ENCODE measurements at places on chromosomes 6 and 20.
A peak's percentile ranks its signal among the peaks of the same experiment; 100 is the strongest.

DNA sequence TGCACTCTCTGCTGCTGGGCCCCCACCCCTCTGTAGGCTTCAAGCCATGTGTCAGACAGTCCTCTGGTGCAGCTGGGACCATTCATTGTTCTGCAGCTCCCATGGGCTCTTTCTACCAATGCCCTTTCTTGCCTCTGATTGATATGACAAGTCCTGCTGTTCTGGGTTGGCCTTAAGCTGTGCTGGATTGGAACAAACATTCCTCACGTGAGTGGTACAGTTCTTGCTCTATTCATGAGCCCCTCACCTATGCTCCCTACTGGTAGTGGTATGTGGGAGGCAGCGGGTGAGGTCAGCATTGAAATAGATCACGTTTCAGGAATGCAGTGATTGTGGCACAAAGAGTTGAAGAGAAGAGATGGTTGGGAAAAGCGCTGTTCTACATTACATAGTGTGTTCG lies 48.8 kb upstream of the RALY start:
- no peak for DNase-seq

- no peak for DNase-seq
These were observed 75.3 kb downstream of the SRC start for GRCh38 chr20:37421060-37421905.

- DNase-seq = no peak
These were observed 44.4 kb downstream of the CD2AP start for GRCh38 chr6:47521961-47522360.

GRCh38 chr20:44720621-44720996 lies 5.4 kb downstream of the CCN5 start:
- peak; percentile 56 for DNase-seq

DNA sequence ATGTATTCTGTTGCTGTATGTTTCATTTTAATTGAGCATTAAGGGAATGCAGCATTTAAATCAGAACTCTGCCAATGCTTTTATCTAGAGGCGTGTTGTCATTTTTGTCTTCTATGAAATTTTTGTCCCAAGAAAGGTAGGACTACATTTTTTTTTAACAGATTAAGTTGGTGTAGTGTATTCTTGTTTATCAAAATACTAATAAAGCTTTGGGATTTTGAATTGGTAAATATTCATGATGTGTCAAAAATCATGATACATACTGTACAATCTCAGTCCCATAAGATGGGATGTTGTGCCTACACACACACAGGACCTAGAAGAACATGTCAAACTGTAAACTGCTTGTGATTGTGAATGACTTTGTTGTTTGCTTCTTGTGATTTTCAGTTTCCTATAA lies 11.2 kb upstream of the HMGN4 start:
- no peak for DNase-seq

DNA sequence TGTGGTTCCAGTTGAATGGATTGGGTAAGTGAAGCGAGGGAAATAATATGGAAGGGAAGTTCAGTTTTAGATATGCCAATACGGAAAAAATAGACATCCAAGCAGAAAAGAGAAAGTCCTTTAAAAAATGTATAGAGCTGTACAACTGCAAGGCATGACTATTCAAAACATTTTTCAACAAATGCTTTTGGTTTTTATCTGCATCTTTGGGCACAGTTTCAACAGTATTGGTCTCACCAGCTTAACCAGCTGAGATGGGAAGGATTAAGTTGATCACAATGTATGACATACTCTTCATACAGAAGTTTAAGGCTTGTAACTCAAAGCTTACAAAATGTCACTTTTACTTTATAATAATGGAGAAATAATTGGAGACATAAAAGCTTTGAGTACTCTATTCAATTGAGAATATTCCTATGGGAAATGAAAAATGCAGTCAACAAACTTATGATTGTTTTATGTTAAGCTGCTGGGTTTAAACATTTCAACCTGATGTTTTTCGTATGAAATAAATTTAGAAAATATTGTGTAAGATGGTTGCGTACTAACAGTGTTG lies 16.3 kb upstream of the UTRN start:
- no peak for DNase-seq

DNA sequence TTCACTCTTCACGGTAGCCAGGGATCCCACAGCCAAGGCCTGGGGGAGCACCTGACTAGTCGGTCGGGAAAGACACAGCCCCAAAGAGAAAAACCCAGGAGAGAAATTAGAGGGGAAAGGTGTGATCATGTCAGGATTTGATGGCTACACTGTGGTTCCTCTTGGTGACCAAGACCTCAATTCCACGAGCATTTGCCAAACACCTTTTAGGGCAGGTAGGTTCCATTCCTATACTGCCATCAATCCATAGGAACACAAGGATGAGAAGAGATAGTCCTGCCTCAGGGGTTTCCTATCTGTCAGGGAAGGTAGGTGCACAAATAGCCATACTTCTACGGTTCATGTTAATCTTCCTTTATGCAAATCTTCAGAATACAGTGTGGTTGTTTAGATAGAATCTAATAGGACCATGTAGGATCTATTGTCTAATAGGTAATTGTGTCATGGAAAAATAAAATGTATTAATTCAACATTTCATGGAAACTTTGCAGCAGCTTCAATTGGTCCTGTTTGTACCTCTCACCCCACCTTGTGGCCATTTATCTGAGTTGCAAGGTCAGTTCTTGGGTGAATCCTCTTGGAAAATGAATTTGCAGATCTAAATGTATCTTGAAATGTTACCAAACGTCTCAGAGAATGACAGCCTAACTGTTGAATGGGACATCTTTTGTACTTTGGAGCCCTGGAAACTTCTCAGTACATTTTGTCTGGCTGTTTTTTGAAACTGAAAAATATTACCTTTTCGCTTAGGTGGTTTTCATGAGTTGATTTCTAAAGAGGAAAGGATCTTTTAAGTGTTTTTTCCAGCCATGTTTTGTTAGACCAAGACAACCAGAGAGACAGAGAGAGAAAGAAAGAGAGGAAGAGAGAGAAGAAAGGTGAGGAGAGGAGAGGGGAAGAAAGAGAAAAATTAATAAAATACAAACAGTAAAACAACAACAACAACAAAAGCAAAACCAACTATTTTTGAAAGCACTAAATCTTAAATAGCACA lies 33.7 kb upstream of the IYD start:
- DNase-seq = peak; percentile 47

DNA sequence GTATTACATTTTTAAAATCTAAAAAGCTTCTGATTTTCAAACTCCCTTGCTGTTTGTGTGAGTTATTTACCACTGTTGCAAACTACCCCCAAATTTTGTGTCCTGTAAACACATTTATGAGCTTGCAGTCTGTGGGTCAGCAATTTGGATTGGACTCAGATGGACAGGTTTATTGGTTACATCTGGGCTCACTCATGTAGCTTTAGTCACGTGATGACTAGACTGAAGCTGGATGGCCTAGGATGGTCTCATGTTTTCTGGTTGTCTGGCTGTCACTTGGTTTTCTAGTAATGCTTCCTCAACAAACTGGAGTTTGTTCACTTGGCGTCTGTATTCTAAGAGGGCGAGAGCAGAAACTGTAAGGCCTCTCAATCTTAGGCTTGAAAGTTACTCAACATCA lies 12.2 kb upstream of the C6orf58 start:
- no peak for DNase-seq

DNA sequence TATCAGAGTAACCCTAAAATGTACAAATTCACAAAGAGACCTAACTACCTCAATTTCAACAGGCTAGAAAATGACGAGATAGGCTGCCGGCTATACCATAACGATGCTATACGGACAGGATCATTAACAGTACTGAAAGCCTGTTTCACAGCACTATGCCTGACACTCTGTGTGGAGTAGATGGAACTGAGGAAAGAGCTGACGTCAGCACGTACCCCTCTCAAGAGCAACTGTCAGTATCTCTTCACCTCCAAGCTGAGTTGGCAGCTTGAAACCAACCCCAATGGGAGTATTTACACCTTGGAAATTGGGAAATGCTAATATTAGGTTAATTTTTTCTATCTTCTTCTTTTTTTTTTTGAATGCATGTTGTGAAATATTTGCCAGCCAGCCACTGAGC lies 53.6 kb downstream of the HUS1B start:
- no peak for DNase-seq

- DNase-seq = no peak
These were observed 85.3 kb upstream of the LY86 start for GRCh38 chr6:6503191-6503590.

Measured in NCI-H1694 treated with DMSO at 0.1 percent for 48 hours (cell line).